ENCODE measurements at places on chromosomes 6 and 20. TPM values are rescaled to one million over a fixed set of nuclear protein-coding genes. Genes with fewer than 3 reads are reported as not detected.

HLA-DMB gene
- polyA plus RNA-seq: not detected

LAMP5 gene
- 4.8 TPM for polyA plus RNA-seq

DNA sequence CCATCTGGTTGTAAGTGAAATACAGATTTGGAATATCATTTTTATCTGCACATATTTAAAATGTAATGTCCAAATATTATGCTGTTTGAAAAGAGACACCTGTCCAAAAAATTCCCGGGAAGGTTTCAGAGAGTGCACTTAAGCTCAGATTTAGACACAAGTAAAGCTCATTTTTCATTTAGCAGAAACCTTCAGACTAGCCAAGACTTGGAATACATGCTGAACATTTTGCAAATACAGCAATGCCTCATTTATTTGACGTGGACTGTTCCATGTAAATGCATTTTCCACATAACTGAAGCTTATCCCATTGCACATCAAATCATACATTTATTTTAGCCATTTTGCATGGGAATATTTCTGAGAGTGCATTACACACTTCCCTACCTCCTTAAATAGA is 280.7 kb downstream of the ZNF217 start:
- DNase-seq: no peak

- no peak for DNase-seq
These were observed 31.2 kb upstream of the RALGAPA2 start for GRCh38 chr20:20743511-20744169.

DNA sequence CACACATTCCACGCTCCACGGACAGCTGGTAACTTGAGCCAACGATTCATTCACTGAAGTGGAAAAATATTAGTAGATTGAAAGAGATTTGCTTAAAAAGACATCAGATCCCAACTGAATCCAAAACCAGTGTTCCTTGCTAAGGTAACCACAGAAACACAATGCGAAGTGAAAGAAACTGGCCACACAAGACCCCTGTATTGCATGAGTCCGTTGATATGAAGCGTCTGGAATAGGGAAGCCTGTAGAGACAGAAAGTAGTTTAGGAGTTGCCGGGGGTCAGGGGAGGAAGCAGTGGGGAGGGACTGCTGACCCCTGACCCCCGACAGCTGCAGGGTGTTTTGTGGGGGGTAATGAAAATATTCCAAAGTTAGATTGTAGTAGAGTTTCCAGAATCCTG is 10.0 kb downstream of the PCK1 start:
- DNase-seq: no peak

TXLNB gene
- 0.12 TPM for polyA plus RNA-seq

LTA gene
- polyA plus RNA-seq: not detected

TINAG gene
- 0.13 TPM for polyA plus RNA-seq

SALL4 gene
- 1.2 TPM for polyA plus RNA-seq

C4B gene
- polyA plus RNA-seq: 10.9 TPM

DNA sequence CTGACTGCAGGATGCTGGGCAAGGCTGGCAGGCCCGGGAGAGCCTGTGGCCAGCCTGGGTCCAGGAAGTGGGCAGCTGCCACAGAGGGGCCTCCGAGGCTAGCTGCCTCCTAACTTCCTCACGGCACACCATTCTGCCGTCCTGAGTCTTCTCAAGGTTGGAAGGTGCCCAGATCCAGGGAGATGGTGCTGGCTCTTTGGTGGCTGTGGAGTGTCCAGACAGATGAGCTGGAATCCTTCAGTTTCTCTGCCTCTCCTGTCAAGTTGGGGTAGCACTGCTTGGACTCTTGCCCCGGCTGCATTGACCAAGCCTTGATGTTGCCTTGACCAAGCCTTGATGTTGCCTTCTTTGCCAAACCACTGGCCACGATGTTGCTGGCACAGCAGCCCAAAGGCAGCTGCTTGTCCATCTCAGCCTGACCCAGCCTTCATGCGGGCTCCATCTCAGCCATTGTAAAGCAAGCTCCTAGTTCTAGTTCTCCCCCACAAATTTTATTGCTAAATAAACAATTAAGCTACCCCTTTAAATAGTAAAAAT is 75.1 kb upstream of the AFDN start:
- no peak for DNase-seq

GRCh38 chr6:63744810-63745209 is 109.2 kb downstream of the PHF3 start:
- no peak for DNase-seq

C20orf96 gene
- 16.6 TPM for polyA plus RNA-seq

TTPAL gene
- polyA plus RNA-seq: 4.9 TPM

DNA sequence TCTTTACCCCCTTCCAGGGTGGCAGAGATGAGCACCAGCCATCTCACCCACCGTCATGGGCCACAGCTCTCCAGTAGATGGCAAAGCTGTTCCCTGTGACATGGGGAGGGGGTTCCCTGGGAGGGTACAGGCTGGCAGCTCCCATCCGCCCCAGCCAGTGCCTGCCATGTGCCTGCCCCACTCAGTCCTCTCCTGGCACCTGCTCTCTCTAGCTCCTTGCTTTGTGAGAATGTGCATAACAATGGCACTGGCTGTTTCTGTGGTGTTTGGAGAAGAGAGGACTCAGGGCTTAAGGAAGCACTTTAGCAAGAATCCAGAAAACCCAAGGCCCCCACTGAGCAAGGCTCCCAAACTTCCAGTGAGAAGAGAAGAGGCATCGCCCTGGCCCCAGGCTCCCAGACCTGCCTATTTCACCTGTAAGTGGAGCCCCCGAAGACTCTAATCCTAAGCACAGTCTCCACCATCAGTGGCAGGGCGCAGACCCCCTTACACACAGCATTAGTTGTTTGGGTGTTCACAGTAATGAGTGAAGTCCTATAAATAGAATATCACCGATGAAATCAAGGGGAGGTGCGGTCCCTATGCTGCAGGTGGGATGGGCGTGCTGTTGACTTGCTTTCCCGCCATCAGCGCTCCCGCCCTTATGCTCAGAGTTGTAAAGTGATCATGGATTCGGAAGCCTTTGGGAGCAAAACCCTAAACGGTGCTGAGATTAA is 110.2 kb downstream of the AGPAT4 start:
- DNase-seq: no peak

- no peak for DNase-seq
These were observed 26.5 kb downstream of the MAP1LC3A start for GRCh38 chr20:34585019-34585418.

DNA sequence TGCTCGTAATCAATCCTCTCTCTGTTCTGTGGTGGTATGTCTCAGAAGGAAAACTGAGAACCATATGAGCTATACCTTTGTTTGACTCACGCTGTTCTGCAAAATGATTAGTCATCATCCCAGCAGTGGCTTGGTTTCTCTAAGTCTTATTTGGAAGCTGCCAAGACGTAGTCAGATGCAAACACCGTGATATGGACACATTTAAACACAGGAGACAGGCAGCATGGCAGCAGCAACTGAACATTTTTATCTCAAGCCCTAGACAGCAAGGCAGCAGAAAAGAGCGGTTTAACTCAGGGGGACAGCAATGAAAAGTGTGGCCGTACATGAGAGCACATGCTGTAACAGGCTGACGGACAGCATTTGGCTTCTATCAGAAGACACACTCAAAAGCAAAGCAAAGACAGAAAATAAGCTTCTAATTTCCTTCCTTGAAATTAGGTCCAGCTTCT is 1295.1 kb downstream of the EPHA7 start:
- no peak for DNase-seq

- DNase-seq: no peak
These were observed 933.4 kb downstream of the TFAP2A start for GRCh38 chr6:9481292-9482029.

- no peak for DNase-seq
These were observed at the start of gene FAM83C for GRCh38 chr20:35291654-35292503. Gene FAM83C (minus strand): TSS chr20:35292425. CDS start chr20:35292304, 121 bp downstream.

CST4 gene
- polyA plus RNA-seq: not detected

DNA sequence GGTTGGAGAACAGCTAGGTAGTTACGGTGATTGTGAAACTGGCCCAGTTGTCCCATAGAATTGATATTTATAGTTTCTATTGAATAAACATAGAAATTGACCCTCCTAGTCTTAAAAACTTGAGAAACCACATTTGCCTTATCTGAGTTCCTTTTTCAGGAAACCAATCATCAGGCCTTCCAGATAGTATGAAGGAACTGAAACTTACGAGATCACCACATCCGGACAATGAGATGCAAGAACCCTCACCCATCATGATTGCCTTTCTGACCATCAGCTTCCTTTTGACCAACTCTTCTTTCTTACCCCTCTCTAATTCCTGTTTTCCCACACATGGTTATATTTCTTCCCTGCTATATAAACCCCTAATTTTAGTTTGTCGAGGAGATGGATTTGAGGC is 21.8 kb downstream of the SLC35F1 start:
- no peak for DNase-seq

PRR3 gene
- polyA plus RNA-seq: 21.2 TPM

DNA sequence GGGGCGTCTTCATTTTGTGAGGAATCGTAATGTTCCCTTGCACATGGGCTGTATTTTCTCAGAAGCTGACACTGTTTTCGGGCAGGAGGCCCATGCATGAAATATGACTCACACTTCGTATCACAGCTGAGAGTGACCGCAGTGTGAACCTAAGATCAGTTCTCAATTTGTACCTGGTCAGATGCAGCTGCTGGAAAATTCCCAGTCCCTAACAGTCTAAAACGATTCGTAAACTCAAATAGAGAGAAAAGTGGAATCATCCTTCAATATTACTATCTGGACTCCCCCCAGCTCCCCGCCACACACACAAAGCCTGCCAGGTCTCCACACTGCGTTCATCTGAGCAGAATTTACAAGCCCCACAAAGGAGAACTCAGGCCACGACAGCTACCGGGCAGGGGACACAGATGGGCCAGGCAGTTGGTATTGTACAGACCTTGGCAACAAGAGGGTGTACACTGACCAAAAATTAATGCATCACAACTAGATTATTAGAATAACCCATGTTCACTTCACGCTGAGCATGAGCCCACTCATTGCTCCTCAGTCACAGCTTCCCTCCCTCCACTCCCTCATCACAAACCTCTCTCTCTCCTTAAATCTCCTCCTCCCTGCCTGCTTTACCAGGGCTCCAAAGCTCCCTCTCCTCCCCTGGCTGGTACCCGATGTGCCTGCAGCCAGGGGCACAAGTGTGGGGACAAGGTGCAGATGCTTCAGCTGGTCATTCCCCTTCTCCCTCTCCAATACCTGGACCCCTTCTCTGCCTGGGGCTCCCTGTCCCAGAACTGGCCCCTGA is 488.4 kb downstream of the PREX1 start:
- DNase-seq: no peak

- DNase-seq: no peak
These were observed 3.2 kb downstream of the SESN1 start for GRCh38 chr6:109091314-109092024.

DNA sequence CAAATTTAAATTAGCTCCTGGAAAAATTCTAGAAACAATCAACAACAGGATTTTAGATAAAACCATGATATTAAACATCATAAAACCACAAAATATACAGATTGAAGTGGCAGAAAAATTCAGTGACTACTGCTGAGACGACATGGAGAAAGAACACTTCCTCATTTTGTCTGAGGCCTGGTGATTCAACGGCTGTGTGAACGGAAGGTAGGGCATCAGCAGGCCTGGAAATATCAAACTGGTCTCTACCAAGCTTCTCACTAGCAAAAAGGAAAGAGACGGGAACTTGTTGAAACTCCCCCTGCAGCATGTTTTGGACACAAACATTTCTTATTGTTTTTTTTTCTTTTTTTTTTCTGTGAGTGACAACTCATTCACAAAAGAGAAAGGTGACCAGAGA is 58.0 kb upstream of the AHI1 start:
- DNase-seq: no peak

OPRM1 gene
- 0.15 TPM for polyA plus RNA-seq

Measured in SK-N-SH (cell line).